ENCODE measurements at places on chromosomes 12 and 14.

- DNase-seq, result no peak
Measured at GRCh38 chr12:40153432-40153831, 47.6 kb upstream of the SLC2A13 start.

DNA sequence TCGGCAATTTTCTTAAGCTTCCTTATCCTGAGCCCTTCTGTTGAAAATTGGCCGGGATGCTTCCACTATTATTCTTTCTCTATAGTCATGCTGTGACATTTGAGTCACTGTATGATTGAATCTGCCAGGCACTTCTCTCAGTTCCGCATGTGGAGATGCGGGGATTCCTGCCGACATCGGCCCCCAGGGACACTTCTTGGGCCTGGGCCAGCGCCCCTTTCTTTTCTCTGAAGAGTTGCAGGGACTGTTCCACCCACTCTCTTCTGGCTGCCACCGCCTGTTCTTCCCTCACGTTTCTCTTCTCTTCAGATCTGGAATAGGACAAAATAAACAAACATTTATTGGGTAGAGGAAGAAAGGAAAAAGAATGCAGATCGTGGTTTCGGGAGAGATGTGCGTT lies 310.1 kb downstream of the ETNK1 start:
- no peak for DNase-seq

- DNase-seq, result no peak
Measured at GRCh38 chr12:108600702-108601007, 2.8 kb upstream of the TMEM119 start.

DNA sequence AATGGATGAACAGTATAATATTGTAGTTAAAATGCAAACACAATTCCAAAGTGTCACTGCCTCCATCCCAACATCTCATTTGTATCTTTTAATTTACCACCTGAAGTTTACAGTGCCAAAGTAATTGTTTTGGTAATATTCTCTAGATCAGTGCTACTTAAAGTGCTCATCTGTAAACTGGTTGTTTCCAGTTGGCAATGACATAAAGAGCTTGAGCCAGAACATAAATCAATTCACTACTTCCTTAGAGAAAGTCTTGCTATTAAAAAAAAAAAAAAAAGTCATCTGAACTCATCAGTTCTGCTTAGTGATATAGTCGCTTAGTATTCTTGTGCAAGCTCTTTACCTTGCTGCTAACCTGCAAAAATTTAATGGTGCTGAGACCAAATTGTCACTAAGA lies 16.4 kb downstream of the PLCZ1 start:
- no peak for DNase-seq

- DNase-seq, result no peak
Measured at GRCh38 chr12:105935106-105935505, 203.6 kb downstream of the NUAK1 start.
